HepG2 (cell line): ENCODE measurements at places on chromosomes 1 and 21. TPM values are rescaled to one million over a fixed set of nuclear protein-coding genes. Genes with fewer than 3 reads are reported as not detected.

GRCh38 chr1:221343607-221344006 lies 398.3 kb downstream of the DUSP10 start:
- DNase-seq: no peak

- no peak for DNase-seq
These were observed 1206.0 kb upstream of the TMPRSS15 start for GRCh38 chr21:19609611-19610010.

GRCh38 chr1:10830961-10831668 lies 34.7 kb upstream of the CASZ1 start:
- no peak for DNase-seq

- no peak for DNase-seq
These were observed 226.2 kb downstream of the AKT3 start for GRCh38 chr1:243623841-243624240.

- no peak for DNase-seq
These were observed 21.7 kb upstream of the S100A2 start for GRCh38 chr1:153587314-153587713.

Gene TNNI3K
- polyA plus RNA-seq: 0.60 and 1.1 TPM in 2 replicates

Gene DNASE2B
- polyA plus RNA-seq: not detected in 2 replicates

Gene PLPP3
- 49.7 and 51.9 TPM in 2 replicates for polyA plus RNA-seq

Gene CCDC30
- polyA plus RNA-seq: 0.25 and 0.29 TPM in 2 replicates

Gene ZNF683
- polyA plus RNA-seq: not detected in 2 replicates
